ENCODE measurements at places on chromosomes 3 and 15.
A peak's percentile ranks its signal among the peaks of the same experiment; 100 is the strongest.

GRCh38 chr3:187321766-187322165 lies 30.2 kb upstream of the MASP1 start:
- DNase-seq: no peak

DNA sequence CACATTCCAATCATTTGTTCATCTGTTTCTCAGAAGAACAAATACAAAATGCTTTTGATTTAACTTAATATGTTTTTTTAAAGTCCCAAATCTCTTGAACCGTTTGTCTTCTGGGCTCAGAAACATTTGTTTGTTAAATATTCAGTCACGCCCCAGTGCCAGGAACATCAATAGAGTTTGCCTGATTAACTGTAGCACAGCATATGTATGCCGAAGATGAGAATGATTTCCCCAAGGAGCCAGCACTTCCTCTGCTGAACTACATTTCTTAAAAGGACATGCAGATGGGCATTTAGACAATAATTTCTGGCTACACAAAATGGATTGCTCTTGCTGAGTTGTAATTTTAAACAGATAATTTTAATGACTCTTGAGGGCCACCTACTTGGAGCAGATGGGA lies 191.6 kb upstream of the FAM3D start:
- DNase-seq: no peak

GRCh38 chr3:32421991-32422859 lies 30.6 kb downstream of the CMTM7 start:
- DNase-seq: peak; percentile 26

DNA sequence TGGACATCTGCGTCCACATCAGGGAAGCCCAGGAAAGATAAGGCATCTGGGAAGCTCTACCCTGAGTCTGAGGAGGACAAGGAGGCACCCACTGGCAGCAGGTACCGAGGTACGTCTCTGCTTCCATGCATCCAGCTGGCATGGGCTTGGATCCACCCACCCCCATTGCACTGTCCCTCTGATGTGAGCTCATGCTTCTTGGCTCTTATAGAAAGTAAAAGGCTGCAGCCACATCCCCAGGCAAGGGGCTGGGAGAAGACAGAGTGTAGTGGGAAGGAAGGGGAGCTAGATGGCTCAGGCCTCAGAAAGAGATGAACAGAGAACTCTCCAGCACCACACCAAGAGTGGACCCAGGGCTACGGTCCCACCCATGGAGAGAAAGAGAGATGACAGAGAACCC lies 18.2 kb downstream of the PTH1R start:
- no peak for DNase-seq

- DNase-seq: no peak
Observed at GRCh38 chr15:69557707-69558409, 105.2 kb downstream of the RPLP1 start.

DNA sequence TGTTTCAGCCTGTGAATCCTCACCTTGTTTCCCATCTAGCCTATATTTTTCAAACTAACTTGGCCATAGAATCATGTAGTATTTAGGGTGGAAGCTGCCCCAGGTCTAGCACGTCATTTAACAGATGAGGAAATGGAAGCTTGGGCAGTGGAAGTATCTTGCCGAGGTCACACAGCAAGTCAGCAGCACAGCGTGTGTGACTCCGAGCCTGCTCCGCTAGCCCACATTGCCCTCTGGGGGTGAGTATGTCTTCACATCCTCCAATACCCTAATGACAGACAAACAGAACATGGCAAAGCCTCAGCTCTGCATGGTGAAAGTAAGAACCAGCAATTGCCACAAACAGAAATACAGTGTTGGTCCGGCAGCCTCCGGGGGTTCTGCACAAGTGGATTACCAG lies 2.2 kb upstream of the CCR5 start:
- no peak for DNase-seq

GRCh38 chr3:109607897-109608296 lies 270.6 kb upstream of the DPPA4 start:
- DNase-seq: no peak

DNA sequence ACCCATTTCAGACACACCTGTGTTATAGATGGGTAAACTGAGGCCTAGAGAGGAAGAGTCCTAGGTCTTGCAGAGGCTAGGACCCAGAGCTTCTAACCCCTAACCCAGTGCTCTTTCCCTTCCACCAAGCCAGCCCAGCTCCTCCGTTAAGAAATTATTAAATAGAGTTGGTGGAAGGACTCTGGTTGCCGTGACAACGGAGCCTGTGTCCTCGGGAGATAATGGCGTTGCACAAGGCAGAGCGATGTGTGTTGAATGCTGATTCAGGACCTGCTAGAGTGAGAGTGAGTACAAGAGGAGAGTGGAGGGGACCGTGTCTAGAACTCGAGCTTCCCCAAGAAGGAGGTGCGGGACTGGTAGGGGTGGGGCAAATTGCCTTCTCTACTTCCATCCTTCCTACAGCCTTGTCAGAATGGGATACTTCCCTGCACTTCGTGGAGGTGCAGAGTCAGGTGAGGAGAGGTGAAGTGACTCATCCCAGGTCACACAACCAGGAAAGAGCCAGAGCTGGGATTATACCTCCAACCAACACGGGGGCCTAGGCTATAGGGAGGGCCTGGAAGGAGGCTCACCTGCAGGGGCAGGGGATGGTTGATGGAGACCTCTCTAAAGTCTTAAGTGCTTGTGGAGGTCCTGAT lies 8.6 kb downstream of the SLC6A1 start:
- DNase-seq: no peak

DNA sequence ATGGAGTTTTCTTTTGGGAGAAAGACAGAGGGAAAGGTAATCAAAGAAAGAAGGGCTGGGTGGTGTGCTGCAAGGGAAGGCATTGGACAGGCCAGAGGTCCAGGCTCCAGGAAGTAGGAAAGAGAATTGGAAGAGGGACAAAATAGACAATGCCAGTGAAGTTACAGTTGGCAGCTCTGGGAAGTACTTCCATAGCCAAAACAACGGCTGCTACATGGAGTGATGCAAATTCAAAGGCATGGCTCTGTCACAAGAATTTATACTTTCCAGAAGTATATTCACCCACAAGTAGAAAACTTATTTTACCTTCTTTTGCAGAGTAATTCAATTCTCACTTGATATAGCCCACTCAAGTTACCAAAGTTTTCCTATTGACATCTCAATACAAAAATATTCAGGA lies 191.5 kb downstream of the TNIK start:
- no peak for DNase-seq

GRCh38 chr15:73366766-73367623 lies 1.8 kb downstream of the HCN4 start:
- DNase-seq: no peak

- no peak for DNase-seq
Observed at GRCh38 chr3:25938566-25939325, 148.9 kb downstream of the OXSM start.

- DNase-seq: peak; percentile 46
Observed at GRCh38 chr3:14989943-14990779, 42.8 kb downstream of the NR2C2 start.

DNA sequence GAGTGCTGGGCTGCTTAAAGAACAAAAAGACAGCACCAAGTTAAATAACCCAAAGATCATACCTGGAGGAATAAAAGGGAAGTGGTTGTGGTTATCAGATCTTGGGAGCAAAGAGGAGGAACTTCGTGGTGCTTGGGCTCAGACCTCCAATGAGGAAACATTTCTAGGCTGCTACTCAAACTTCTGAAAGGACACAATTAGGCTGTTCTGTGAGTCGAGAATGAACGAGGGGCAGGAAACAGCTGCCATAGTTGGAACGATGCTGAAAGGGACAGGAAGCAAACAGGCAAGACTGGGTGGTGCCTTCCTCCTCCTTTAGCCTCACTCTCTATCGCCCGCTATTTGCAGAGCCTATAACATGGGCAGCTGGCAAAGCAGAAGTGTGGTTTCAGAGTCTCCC lies 276.3 kb upstream of the ARRDC4 start:
- DNase-seq: no peak

- DNase-seq: peak; percentile 64
Observed at GRCh38 chr15:91032919-91033803, 10.8 kb upstream of the VPS33B start.

- DNase-seq: no peak
Observed at GRCh38 chr3:148591525-148591924, 106.2 kb upstream of the AGTR1 start.

GRCh38 chr3:98914210-98915080 lies 12.9 kb upstream of the DCBLD2 start:
- no peak for DNase-seq

- DNase-seq: no peak
Observed at GRCh38 chr3:34924961-34925360, 714.4 kb upstream of the ARPP21 start.

GRCh38 chr15:29570948-29571791 lies 251.1 kb downstream of the TJP1 start:
- peak; percentile 19 for DNase-seq

- no peak for DNase-seq
Observed at GRCh38 chr3:89332386-89332785, 225.0 kb downstream of the EPHA3 start.

- DNase-seq: peak; percentile 14
Observed at GRCh38 chr15:79130535-79131130, 40.1 kb upstream of the RASGRF1 start.

DNA sequence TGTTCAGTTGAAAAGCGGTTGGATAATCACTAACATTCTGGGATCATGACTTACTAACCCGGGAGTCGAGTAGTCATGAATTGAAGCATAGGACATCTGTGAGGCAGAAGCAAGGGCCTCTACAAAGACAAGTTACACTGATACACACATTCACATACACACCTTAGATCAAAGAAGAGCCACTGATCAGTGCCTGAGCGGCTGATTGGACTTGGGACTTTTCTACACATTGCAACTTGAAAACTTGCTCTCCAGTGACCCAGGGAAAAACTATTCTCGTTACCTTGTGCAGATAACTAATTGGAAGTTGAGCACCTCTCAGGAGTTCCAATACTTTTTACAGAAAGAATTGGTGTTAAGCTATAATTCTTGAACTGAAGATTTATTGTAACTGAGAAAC lies 206.0 kb downstream of the CDIN1 start:
- DNase-seq: no peak
